WTC11 (cell line): ENCODE measurements at places on chromosomes 12 and 14.

- DNase-seq: no peak
Measured at GRCh38 chr12:42196723-42197603, 41.1 kb downstream of the YAF2 start.

DNA sequence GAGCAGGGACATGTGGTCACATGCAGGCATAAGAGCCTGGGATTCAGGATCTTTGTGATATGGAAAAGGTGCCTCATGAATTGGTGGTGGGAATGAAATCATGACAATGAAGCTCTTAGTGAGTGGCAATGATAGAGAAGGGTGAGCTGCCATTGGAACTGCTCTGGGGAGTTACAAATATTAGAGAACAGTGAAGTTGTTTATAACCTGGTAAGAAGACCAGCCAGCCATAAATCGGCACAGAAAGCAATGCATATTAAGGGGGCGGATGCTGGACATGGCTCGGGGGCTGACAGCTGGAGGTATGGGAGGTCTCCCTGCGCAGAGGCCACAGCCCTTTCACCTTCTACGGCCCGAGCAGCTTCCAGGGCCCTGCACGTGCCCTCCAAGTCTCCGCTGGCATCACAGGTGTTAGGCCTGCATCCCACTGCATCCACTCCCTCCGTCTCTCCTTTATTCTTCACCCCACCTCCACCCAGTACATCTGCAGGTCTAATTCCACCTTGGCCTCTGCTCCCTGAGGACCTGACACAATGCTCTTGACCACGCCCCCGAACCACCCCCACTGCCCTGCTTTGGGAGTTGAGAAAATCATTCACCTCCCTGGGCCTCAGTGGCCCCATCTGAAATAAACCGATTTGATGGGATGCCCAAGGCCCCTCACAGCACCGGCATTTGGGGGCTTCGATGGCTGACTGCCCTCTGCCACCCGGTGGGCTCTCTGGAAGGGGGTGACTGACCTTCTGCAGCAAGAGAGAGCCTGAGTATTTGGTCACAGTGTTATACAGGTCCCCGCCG is 4.1 kb downstream of the CACNA2D4 start:
- no peak for DNase-seq

DNA sequence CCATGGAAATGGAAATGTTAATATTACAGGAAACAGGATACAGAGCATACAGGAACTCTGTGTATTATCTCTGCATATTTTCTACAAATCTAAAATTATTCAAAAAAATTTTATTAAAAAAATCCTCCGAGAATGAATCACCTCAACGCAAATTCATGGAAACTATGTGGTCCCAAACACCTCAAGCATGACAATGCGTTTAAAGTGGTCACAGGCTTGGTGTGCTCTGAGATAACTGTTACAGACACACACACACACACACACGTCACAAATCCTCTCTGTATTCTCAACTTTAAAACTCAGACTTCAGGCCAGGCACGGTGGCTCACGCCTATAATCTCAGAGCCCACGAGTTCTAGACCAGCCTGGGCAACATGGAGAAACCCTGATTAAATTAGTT is 45.3 kb upstream of the MTERF2 start:
- DNase-seq: no peak

DNA sequence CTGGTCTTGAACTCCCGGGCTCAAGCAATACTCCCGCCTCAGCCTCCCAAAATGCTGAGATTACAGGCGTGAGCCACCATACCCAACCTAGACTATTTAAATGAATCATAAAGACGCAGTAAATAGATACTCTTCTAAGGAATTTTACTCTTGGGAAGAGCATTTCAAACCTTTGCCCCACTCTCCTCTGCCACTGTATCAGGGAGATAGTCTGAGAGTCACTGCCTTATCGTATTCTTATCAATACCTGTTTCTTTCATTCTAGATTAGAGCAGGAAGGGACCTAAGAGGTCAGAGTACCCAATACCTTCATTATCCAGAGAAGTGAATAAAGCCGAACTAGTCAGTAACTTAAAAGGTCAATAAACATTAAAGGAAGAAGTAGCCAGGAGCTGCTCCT is 15.8 kb downstream of the GXYLT1 start:
- no peak for DNase-seq

DNA sequence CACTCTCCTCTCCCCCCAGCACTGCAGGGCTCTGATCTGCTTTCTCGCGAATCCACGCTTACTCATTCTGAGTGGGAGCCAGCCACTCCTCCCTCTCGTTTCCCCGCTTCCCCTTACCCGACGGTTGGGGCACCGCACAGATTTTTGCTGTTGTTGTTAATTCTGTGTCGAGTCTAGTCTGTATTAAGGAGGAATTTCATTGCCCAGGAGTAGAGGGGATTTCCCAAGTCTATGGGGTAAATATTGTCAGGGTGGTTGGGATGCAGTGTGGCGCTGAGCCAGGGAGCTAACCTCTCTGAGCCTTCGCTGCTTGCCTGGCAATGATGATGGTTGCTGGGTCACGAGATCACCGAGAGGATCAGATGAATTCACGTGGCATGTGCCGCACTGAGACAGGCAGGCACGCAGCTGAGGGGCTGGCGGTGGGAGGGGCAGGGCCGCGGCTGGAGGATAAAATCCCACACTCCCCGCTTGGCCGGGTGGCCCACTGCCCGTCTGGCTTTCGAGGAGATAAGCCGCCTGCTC is 18.5 kb downstream of the NCOR2 start:
- no peak for DNase-seq

DNA sequence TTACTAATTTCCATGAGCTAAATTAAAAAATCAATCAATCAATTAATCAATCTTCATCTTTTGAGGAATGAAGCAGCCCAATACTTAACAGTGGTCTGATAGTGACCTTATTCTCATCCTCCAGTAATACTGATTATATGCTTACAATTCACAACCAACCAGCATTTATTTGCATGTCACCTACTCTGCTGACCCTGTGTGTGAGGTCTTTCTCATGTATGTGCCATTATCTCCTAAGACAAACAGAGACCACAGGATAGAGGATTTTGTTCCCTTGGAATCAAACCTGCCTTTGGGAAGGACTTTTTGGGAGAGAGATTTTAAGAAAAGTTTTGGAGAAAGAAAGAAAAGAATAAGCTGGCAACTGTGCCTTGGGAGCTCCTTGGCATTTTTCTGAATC is 197.2 kb downstream of the NRXN3 start:
- no peak for DNase-seq

DNA sequence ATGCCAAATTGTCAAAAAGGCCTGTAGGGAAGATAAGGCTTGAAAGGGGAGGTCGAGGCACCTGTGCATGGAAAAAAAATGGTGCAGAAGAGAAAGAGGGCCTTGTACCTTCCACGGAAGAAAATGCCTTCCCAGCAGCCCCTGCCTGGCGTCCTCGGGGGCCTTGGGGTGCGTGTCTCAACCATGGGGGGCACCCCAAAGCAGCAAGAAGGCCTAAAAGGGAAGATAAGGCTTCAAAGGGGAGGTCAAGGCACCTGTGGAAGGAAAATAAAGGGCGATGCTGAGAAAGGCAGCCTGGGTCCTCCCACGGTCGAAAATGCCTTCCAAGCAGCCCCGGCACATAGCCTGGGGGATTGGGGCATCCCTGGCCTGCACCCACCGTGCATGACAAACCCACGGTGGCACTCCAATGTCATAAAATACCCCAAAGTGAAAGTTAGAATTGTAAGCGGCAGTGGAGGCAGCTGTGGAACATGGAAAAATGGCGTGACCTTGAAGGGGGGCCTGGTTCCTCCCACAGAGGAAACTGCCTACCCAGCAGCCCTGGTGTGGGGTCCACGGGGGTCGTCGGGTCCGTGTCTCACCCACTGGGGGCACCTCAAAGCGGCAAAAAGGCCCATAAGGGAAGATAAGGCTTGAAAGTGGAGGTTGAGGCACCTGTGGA is 275.0 kb downstream of the ALG10 start:
- DNase-seq: no peak

DNA sequence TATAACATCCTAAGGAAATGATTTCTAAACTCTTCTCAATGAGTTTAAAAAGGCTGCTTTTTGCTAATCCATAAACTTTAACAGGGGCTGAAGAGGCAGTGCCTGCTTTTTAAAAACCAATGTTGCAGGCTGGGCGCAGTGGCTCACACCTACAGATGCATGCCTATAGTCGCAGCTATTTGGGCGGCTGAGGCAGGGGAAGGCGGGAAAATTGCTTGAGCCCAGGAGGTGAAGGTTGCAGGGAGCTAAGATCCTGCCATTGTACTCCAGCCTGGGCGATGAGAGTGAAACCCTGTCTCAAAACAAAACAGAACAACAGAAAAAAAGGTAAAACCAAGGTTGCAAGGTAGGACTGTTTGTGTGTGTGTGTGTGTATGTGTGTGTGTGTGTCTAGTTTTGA is 531.2 kb downstream of the DIO2 start:
- peak; percentile 17 for DNase-seq

DNA sequence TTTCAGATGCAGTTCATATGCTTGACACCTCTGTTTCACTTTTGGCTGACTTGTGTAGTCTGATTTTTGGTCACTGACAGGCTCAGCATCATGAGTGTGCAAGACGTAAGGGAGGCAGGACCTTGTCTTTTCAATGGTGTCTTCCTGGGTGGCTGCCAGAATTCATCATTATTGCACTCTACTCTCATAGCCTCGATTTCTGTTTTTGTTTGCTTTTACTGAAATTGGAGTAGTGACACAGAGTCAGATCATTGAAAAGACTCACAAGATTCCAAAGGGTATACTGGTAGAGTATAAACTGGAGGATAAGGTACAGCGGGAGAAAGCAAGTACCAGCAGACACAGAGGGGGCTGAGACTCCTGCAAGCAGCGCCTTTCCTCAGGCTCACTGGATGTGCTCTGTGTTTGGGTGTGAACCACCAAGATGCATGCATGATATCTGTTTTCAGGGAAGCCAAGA is 126.3 kb upstream of the FGD4 start:
- DNase-seq: no peak

DNA sequence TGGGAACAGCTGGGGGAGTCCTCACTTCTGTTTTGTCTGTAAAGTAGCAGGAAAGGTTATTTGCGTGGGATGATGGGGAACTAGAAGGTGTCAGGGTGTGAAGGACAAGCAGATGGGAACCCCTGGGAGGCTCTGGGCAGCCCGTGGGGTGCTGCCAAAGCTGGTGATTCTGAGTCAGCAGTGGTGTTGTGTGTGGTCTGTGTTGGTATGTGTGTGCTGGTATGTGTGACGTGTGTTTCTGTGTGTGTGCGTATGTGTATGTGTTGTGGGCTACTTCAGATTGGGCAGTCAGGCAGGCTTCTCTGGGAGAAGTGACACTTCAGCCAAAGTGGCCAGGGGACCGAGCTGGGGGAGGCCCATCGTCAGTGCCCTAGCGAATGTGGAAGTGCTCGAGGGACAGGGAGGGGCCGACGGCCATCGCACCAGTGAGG is 15.3 kb upstream of the BDKRB2 start:
- DNase-seq: no peak

DNA sequence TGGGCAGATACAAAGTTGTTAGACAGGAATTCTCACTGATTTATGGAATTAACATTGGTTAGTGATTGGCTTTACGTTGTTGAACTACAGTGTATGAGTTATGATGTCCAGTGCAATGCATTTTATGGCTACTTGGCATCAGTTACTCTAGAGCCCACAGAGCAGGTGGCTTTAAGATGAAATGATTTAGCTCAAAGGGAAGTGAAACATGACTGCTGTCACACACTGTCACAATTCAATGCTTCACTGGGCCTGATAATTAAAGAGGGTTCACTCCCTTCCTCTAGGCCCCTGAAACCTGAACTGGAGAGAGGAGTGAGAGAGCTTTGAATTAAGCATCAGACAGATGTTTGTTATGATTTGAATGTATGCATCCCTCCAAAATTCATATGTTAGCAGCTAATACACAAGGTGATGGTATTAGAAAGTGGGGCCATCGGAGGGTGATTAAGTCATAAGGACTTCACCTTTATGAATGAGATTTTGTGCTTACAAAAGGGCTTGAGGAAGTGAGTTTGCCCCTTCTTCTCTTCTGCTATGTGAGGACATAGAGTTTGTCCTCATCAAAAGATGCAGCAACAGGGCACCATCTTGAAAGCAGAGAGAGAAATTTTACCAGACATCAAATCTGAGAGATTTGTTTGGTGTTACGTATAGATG is 175.8 kb upstream of the GRIN2B start:
- no peak for DNase-seq

GRCh38 chr12:6072302-6072752 is 52.1 kb downstream of the VWF start:
- DNase-seq: no peak

GRCh38 chr12:2161473-2161872 is 108.7 kb downstream of the CACNA1C start:
- DNase-seq: no peak

GRCh38 chr12:88156075-88156654 is 14.1 kb downstream of the TMTC3 start:
- DNase-seq: no peak

- DNase-seq: peak; percentile 78
Measured at GRCh38 chr12:48004053-48004941, at the start of gene COL2A1. Gene COL2A1, minus strand, starts transcription at chr12:48004476. Its CDS starts 155 bp downstream, at chr12:48004321.

DNA sequence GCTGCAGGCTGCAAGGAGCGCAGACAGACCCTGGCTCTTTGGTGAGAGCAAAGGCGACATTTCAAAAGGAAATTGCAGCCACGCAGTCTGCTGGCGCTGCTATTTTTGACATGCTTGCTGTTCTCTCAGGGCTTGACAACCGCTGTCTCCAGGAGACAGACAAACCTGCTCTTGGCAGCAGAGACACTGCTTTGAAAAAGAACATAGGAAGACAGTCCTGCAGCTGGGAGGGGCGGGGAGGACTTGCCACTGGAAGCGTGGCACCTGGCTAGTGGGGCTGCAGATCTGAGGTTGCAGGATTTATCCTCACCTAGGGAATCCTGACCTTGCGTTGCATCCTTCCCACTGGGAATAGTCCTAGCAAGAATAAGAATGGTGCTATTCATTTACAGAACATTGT is 91.8 kb upstream of the KCNA1 start:
- no peak for DNase-seq

GRCh38 chr14:57865066-57865402 is 858 bp downstream of the SLC35F4 start:
- DNase-seq: no peak

DNA sequence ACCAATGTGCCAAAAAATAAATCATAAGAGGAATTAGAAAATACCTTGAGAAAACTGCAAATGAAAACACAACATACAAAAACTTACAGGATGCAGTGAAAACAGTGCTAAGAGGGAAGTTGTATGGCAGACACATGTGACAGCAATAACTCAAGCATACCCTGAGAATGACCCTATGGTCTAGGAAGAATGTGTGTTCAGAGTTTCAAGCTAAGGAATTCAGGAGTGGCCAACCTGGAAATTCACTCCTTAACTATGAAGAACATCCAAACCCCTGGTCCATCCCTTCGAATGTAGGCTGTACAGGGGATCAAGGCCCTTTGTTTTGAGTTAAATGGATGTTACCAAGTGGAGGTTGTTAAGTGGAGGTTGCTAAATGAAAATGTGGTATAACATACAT is 16.7 kb upstream of the TTC9 start:
- DNase-seq: no peak

GRCh38 chr14:85159726-85160125 is 370.2 kb upstream of the FLRT2 start:
- DNase-seq: no peak

- peak; percentile 33 for DNase-seq
Measured at GRCh38 chr14:69719501-69719951, 47.4 kb upstream of the SRSF5 start.

- no peak for DNase-seq
Measured at GRCh38 chr14:68781161-68782021, 11.5 kb downstream of the ZFP36L1 start.
